ENCODE measurements at places on chromosomes 5 and 9.

DNA sequence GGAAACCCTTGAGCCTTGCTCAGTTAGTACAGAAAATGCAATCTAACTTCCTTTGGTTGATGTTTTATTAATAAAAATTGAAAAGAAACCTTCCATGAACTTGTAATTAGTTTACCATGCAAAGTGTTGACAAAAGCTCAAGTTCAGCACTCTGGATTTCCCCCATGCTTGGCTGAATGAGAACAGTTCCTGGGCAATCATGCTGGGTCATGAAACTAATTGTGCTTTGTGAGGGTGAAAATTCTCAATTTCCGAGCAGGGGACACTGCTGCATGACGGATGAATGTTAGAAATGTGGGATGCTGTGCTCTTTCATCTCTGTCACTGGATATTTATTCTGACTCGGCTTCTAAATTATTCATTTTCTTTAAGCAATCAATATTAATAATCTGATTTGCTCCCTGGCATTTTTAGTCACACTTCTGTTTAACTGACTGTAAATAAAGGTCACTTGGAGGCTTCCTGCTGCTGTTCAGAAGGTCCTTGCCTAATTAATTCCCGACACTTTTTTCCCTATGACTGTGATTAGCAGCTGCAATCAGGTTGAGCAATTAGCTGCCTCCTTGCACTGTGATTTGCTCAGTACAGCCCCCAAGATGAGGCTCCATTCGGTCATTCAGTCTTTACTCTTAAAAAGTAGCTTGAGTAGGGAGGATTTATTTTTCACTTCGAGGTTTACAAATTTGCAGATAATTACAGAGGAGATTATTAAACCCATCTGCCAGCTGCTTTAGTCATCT lies 678.1 kb upstream of the ZNF608 start:
- no peak for DNase-seq

DNA sequence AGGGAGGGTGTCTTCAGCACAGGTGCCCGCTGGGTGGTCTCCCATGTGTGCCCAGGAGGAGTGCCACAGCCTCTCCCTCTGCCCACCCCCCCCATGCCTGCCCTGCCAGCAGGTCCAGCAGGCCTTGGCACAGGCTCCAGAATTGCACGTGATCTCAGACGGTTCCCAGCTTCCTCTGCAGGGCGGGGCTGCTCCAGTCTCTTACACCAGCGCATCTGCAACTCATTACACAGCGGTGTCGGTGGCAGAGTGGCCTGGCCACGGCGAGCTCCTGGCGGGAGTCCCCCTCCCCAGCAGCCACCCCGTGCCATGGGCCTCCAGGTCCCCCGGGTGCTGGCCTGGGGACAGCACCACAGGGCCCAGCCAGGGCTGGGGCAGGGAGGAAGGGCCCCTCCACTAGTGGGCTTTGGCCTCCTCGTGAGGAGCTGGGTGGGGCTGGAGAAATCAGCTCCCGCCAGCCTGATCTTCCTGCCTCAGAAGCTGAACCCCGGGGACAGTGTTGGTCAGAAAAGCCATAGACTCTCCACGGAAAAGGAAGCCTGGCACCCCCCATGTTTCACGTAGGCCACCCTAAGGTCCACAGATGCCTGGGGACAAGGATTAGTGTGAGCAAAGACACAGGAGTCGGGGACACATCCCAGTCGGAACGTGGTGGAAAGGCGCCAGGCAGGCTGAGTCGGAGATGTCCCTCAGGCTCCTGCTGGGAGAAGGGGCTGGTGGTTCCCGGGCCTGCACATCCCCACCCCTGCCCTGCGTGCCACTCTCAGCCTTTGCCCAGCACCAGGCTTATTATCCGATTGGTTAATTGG lies 40.2 kb downstream of the RXRA start:
- DNase-seq: peak; percentile 90

GRCh38 chr5:161421067-161421466 lies 125.5 kb downstream of the GABRB2 start:
- no peak for DNase-seq

DNA sequence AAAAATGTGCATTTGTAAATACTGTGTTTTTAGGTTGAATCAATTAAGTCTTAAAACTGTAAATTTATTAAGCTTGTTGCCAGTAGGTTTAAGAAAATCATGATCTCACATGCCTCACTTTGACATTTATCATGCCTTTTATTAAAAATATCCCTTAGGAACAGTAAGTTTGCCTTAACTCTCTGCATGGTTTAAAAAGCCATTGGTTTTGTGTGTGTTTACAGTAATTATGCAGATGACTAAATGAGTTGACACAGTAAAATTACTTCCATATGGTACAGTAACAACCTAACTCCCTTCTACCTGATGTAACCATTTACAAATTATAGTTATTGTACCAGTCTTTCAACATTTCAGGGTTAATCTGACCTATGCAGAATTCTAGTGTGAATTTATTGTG lies 6.5 kb downstream of the RPS6 start:
- DNase-seq: no peak

DNA sequence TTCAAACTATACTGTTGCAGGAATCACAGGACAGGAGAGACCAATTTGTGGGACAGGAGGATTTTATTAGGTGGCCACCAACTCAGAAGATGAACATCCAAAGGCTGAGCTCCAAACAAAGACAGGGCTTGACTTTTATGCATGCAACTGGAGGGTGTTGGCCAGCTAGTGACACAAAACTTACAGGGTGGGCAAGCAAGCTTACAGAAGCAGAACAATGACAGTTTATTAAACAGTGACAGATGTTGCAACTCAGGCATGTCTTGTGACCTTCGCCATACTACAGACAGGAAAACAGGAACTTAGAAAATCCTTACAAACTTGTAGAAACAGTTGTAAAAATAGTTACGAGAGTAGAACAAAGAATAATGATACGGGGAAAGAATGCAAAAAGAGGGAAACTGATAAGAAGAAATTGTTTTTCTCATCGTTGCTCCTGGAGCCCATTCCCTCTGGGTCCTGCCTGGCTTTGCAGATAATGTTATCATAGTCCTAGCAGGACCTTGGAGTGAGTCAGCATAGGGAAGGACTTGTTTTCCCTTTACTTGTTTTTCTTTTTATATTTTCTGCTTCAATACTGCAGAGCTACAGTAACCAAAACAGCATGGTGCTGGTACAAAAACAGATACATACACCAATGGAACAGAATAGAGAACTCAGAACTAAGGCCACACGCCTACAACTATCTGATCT lies 2083.0 kb upstream of the ACO1 start:
- no peak for DNase-seq

GRCh38 chr5:127290946-127291693 lies 524 bp downstream of the MEGF10 start:
- DNase-seq: no peak

GRCh38 chr5:54273715-54274114 lies 36.7 kb downstream of the ARL15 start:
- no peak for DNase-seq

GRCh38 chr5:97087138-97087537 lies 55.3 kb downstream of the LIX1 start:
- no peak for DNase-seq

- DNase-seq: no peak
Observed at GRCh38 chr5:136638084-136638483, 272.7 kb upstream of the TRPC7 start.

- no peak for DNase-seq
Observed at GRCh38 chr5:179820127-179820482, 600 bp upstream of the SQSTM1 start.

- no peak for DNase-seq
Observed at GRCh38 chr9:76463211-76463610, 4.2 kb downstream of the GCNT1 start.

DNA sequence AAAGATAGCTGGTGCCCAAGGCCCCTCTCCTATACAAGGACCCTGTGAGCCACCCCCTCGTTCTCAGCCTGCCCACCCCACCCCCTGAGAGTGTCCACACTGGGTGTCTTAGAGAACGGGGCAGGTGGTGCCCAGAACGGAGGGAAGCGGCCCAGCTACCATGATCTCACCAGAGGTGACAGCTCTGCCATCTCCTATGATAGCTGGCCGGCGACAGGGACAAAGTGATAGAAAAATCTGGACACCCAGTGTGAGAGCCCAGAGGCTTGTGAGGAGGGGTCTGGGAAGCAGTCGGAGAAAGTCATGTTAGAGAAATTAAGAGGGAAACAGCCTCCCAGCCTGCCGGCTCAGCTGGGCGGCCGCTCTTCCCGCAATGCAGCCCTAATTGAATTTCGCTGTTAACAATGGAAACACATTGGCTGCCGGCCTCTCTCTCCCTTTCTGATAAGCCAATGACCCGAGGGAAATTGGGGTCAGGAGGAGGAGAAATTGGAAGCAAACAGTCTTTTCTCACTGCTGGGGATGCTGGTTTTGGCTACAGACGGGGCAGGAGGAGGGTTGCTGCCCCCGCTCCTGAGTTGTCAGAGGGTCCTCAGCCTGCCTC lies 32.3 kb downstream of the HK3 start:
- no peak for DNase-seq

DNA sequence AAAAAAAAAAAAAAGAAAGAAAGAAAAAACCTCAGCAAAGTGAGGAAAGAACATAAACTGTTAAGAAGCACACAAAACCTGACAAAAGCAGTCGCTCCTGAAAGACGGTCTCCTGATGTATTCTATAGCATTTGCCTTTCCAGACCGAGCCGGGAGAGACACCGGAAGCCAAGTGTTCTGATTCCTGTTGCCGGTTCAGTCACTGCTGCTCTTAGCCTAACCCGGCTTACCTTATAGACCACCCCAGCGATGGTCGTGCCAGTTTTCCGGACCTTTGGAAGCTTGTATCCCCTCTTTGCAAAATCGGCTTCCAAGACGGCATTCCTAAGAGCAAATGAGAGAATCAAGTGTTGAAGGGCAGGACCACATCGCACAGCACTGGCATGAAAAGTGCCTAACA lies 630 bp downstream of the PSMB7 start:
- no peak for DNase-seq

GRCh38 chr9:123716339-123716945 lies 213.5 kb downstream of the DENND1A start:
- no peak for DNase-seq

GRCh38 chr5:126235628-126236027 lies 187.6 kb upstream of the GRAMD2B start:
- DNase-seq: no peak

DNA sequence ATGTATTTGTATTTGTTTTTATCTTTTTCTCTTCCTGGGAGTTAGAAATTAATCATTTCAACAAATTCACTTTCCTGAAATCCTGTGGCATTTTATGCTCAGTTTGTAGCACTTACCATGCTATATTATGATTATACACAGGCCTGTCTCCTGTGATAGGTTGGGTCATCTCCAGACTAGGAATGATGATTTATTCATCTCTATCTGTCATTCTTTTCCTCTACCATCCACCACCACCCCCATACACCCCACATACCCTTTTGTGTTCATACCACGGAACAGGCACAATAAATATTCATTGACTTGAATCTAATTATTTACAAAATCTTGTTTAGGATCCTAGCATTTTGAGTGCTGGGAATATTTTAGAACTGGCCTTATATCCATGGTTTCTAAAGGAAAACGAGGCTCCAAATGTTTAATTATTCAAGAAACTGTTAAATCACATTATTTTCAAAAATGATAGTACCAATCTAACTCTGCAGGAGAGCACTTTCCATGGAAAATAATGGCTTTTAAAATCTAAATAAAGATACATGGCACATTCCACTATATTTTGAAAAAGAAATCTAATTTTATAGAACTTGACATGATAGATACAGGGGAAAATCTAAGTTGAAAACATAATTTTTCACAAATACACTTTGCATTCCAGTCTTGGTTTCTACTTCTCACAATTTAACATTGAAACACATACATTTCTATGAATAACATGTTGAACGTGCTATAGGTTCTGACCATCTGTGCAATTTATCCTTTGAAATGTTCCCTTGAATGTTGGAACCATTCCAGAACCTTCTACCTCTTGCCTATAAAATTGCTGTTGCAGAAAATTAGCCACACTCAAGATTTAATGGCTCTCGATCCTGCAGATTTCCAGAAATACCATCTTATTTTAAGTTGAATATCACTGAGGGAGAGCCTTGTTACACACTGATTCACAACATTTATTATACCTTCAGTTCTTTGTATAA lies 89.3 kb downstream of the STARD4 start:
- no peak for DNase-seq

DNA sequence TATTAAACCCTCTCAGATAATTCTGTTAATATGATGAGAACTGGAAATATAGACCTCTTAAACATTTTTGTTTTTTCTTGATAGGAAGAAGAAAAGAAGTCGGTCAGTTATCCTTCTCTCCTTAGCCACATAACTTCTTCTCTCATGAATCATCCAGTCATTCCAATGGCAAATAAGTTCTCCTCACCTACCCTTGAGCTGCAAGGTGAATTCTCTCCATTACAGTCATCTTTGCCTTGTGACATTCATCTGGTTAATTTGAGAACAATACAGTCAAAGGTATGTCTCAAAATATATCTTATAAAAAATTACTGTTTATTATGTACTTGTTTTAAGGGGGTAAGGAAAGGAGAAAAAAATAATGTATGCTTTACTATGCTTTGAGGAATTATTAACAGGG lies 165.3 kb downstream of the MAN2A1 start:
- no peak for DNase-seq

- DNase-seq: peak; percentile 93
Observed at GRCh38 chr5:123813937-123814624, 302.1 kb downstream of the CSNK1G3 start.

DNA sequence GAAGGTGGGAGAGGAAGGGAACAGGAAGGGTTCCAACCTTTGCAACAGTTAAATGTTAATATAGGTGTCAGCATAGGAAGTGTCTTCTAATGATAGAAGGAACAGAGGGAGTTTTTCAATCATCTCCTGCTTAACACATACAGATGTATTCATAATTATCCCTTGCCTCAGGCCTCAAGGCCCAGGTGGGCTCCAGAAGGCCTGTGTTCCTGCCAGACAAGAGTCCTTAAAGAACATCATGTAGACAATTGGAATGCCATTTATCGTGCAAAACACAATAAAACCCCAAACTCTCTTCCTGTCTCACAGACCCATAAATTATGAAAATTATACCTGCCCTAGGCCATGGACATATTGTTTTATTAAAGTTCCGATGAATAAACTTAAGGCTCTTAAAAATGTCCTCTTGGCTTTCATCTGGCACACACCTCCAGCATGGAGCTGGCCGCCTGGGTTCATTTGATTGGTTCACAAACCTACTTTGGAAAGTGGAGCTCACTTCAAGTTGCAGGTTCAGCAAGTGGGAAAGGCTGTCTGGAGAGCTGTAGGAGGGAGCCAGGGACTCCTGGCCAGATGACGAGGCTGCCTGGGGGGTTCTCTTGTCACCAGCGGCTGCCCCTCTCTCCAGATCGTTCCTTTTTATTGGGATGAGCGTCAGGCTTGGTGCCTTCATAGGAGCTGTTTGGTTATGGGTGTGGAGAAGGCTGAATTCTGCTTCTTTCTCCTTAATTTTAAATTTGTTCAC lies 17.5 kb downstream of the SPRY4 start:
- no peak for DNase-seq

DNA sequence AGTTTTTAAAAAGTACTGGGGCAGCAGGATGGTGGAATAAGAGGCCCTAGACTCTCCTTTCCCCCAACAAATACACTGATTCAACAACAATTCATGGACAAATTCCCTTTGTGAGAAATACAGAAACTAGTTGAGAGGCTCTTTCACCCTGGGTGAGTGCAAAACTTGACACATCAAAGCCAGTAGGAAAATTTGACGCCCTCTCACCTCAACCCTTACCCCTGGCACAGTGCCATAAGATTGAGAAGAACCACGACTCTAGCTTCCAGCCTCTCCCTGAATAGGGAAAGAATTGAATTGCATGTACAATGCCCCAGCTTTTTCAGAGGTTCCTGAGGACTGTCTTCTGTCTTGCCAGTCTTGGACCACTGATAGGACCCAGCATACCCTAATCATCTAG lies 12.3 kb downstream of the KIF4B start:
- no peak for DNase-seq

Data from EL (cell line).